NCI-H2081 treated with DMSO at 0.1 percent for 48 hours (cell line): ENCODE measurements at places on chromosomes 2 and 18.

GRCh38 chr2:75480971-75481836, 79.5 kb downstream of the EVA1A start:
- DNase-seq = peak; percentile 72

DNA sequence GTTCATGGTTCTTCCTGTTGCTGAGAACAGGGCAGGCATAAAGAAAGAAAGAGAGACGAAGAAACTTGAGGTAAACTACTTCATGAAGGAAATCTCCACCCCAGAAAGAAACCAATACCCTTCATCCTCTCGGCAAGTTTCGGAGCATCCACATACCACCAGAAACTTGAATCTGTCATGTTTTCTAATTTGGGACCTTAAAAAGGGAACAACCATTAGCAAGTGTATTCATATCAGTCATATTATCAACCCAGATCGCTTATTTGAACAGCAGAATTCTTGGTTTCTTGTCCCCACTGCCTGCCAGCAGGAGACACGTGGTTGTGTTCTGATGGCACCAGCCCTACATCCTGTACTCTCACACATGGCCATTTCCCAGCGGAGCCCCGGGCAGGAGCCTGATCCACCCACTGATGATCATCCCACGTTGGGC, 53.2 kb upstream of the FZD7 start:
- DNase-seq = no peak

GRCh38 chr2:197453914-197454398, 604 bp downstream of the COQ10B start:
- DNase-seq = no peak

DNA sequence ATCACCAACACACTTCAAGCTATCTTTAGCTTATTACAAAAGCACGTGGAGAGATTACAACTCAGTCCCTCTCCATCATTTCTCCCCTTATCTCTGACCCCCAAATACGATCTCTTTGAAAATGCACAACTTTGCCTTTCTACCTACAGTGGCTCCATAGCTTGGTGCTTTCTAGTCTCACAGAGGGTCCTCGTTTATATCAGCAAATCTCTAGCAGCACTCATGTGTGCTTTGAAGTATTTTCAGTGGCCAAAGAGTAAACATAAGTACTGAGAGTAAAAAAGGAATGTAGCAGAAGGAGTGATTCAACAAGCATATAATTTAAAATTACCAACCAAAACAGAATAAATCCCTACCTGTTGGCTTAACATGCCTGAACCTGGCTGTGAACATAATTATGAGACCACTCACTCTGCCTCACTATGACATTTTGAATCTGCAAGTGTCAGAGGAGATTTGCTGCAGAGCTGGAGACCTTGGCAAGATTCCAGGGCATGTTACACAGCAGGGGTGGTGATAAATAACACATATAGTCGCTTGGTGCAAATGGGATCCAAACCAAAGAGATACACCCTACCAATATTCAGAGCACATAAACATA, 54.6 kb downstream of the LAMA3 start:
- DNase-seq = no peak

DNA sequence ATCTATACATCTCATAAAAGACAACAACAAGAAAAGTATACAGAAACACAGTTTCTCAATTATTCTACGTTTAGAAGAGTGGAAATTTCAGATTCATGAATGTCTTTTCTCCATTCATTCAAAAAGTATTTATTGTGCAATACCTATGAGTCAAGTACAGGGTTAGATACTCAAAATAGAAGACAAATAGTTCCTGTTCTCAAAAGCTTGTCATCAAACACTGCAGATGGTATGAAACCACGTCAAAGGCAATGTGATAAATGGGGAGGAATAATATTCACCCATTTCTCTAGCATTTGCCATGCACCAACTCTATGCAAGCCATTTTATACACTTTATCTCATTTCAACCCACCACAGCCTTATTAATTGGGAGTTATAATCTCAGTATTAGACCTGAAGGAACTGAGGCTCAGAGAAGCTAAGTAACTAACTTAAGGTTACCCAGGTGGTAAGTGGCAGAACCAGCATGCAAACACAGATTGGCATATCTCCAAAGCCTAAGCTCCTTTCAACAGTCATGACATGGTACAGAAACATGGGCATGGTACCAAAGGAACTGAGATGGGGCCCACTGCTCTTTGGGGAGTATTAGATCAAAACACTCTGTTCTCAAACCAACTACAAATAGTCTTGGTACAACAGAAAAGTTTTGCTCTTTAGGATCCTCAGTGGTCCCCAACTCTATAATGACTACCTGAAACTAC, 67.2 kb upstream of the NPAS2 start:
- DNase-seq = no peak
